NCI-H1436 (cell line): ENCODE measurements at places on chromosomes 5 and 9.

DNA sequence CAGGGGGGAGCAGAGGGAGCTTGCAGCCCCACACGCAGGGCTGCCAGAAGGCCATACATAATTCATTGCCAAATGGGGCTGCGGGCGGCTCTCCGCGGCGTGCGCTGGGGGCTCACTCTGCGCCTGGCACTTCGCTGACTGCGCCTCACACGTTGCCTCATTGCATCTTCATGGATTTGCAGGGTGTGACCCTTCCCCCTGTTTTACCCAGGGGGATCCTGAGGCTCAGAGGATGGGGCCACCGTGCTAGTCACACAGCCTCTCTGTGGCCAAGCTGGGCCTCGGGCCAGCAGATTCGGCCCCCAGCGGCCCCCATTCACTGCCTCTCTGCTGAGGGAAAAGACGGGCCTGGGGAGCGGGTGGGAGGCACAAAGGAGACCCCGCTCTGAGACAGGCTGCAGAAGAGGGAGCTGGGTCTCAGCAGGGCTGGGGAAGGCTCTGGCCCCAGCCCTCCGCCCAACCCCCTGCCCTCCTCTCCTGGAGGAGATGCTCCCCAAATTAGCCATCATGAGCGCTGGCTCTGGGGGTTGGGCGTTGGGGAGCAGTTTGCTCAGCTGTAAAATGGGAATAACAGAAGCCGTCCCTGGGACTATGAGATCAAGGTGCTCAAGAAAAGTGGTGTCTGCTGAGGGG lies 115.5 kb downstream of the C9orf50 start:
- DNase-seq = no peak

DNA sequence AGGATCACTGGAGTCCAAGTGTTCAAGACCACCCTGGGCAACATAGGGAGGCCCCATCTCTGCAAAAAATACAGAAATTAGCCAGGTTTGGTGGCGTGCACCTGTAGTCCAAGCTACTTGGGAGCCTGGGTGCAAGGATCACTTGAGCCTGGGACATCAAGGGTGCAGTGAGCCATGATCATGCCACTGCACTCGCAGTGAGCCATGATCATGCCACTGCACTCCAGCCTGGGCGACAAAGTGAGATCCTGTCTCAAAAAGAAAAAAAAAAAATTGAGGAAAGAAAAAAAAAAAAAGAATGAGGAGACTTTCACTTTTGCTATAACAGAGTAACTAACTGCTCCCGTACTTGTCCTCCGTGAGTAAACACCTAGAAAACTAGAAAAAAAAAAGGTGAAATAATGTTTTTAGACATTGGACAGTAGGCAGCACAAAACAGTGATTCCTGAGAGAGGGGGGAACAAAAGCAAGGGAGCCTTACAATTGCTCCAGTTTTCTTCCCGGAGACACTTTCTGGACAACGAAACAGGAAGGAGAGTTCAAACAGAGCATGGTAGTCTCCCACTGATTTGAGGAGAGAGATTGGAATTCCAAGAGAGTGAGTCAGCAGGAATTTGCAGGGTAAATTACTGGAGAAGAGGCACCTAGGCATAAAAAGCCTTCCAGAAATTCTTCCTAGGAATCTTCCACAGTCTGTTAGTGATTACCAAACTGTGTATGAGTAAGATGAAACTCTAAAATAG lies 6.9 kb upstream of the ZBTB5 start:
- no peak for DNase-seq

DNA sequence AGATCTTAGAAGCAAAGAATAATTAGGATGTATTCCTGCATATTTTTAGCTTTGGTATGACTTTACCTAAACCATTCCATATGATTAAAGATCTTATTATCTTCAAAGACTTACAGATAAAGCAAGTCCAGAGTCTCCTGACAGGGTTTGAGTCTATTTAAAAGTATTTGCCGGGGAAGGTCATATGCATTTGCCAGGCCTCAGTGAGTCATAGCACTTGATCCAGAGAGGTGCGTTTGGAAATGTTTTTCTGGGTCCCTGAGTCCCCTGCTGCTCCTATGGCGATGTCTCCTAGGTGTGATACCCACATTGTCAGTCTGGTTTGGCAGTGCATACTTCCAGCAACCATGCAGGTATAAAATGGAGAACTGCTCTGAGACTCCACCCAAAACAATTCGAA lies 217.0 kb downstream of the FBXL7 start:
- DNase-seq = no peak

DNA sequence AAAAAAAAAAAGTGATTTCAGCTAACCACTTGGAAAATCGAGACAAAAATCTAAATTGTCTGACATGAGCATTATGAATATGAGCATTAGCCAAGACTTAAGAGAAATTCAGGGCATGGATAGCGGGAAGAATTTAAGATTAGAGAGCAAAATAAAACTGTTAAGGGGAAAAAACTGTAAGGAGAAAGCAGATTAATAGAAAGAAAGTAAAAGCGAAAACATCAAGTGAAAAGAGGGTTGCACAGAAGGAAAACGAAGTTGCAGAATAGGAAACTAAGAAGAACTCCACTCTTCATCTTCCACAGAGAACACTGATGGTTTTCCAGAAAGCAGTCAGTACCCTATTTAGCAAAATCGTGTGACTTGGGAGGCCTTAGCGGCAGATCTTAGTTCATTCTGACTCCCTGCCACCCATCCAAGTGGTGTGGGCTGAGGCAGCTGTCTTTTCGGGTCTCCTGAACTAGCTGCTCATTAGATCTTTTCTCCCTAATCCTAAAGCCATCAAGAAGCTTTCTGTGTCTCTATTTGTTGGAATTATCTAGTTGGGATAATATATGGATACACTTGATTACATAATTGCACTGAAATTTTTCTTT lies 3.7 kb downstream of the NIM1K start:
- no peak for DNase-seq

DNA sequence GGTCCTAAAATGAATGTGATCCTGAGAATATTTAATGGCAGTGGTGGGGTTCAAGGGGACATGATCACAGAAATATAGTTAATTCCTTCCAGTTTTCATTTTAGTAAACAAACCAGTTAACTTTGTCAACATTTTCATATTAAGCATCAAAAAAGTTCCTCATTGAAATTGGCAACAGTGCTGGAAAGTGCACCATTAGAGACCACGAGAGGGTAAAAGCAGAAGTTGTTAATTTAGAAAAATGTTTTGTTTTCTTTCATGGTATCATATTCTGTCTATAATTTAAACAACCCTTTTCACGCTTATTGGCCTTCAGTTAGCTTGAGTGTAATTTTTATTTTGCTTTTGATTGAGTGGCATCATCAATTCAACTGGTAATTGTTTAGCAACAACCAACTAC lies 11.9 kb downstream of the GIN1 start:
- no peak for DNase-seq

DNA sequence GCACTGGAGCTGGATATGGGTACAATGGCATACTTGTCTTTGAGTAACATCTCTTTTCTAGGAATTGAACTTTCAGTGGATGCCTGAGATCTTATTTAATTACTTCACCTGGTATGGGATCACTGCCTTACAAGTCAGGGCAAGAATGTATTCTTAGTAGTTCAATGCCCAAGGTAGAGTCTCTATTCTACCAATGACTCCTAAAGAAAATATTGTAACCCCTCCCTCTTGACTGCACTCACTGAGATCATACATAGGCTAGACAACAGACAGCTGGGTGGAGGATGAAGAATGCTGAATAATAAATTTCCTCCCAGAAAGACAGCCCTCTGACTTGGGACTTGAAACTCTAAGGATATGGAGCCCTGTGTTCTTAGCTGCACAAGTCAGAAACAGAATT lies 1216.3 kb upstream of the ACO1 start:
- DNase-seq = no peak

GRCh38 chr5:61837788-61838187 lies 468.2 kb upstream of the KIF2A start:
- DNase-seq = no peak

DNA sequence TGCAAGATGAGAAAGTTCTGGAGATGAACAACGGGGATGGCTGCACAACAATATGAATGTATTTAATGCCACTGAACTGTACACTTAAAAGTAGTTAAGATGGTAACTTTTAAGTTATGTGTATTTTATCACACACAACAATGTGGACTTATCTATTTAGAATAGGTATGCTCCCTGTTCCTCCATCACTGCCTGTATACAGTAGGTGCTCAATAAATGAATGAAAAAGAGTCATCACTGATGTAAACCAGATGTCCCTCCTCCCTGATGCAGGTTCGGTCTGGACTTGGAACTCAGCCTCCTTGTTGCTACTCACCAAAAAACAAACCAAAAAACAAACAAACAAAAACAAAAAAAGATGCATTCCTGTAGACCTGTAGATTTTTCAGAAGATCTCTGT lies 65.9 kb upstream of the BOD1 start:
- no peak for DNase-seq

GRCh38 chr5:14204785-14205321 lies 61.7 kb downstream of the TRIO start:
- no peak for DNase-seq

DNA sequence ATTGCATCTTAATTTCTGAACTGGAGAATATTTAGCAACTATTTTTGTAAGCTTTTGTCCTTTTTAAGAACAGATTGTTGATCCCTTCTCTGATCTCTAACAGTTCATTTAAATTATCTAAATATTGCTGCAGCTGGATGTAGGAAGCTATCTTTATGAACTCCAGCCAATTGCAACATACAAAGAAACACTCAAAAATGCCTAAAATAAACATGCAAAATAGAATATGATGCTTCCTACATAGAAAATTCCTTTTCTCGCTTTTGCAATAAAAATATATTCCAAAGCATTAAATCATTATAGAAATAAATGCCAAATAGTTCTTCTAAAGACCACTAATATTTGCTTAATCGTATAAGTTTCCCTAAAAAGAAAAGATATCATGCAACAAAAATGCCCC lies 218.6 kb downstream of the LURAP1L start:
- DNase-seq = no peak

DNA sequence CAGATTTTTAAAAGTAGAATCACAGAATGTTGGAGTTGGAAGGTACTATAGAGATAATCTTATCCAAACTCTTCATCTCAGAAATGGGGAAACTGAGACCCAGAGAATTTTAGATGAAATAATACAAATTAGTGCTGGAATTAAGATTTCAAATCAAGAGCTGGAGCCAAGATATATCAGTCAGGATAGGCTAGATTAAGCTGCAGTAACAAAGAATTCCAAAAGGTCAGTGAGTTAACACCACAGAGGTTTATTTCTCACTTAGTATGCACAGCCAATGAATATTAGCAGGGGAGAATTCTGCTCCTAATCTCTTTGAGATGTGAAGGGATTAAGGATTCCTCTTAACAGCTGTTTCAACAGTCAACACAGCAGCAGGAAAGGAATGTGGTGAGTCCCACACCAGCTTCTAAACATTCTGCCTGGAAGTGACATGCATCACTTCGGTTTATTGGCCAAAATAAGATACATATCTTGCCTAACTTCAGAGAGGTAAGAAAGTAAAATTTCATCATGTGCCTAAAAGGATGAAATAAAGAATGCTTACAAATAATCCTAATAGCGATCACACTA lies 136.8 kb downstream of the FRMD3 start:
- no peak for DNase-seq

DNA sequence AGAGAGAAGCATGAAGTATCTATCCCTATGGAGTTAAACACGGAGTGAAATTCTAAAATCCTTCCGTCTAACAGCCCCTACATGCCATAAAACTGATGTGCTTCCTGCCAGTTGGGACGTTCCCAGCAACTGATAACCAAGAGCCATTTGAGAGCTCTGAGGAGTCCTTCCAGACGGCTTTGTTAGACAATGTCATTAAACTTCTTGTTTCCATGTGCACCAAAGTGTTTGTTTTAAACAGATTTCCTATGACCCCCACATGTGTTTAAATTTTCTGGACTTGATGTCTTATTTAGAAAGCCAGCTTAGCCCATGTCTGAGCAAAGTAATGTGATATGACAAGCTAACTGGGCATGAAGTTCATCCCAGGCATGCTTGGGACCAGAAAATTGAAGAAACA lies 57.2 kb upstream of the LPAR1 start:
- DNase-seq = no peak

GRCh38 chr5:127029581-127030258 lies 638 bp downstream of the MARCHF3 start:
- peak; percentile 47 for DNase-seq

DNA sequence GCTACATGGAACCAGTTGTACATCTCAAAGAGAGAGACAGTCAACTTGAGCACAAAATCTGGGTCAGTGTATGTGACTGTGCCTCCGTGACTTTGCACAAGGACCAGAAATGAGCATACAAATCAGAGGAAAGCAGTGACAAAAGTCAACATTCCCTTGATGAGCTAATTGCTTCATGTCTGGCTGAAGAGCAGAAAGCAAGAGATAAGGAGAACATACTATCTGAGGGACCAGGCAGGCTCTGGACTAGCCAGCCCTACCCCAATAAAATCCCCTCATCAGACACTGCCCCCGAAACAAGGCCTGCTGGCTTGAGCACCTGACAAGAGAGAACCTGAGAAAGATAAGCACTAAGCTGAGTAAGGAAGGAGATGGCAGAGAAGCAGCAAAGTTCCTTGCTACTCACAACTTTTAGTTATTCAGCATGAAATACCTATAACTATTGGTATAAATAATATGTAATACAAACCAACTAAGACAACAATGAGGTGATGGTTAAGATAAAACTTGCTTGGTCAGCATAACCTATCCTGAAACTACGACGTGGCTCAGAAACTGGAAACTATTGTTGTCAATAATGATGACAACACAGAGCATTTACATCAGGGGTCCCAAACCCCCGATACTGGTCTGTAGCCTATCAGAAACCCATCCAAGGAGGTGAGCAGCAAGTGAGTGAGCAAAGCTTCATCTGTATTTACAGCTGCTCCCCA lies 9.5 kb downstream of the SIL1 start:
- DNase-seq = no peak

GRCh38 chr5:15500325-15501001 lies 483 bp downstream of the FBXL7 start:
- no peak for DNase-seq

- no peak for DNase-seq
Measured at GRCh38 chr5:108101821-108102220, 280.1 kb downstream of the FBXL17 start.

- DNase-seq = no peak
Measured at GRCh38 chr5:73434907-73435306, 13.7 kb downstream of the FOXD1 start.

- no peak for DNase-seq
Measured at GRCh38 chr5:68194386-68194785, 21.2 kb upstream of the PIK3R1 start.

DNA sequence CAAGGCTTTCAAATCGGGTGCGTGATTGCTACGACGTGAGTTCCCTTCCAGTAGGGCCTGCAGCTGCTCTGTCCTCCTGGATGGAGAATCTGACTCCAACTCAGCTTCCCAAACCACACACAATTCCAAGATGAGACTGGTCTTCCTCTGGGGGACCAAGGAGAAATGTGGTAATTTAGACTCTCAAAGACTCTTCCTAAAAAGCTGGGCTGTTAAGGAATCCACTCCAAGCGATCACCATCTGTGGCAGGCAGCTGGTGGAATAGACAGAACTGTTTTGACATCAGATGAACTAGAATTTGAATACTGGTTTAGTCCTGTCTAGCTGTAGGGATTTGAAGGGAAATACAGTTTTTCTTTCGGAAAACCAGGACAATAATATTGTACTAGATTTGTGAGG lies 130.7 kb upstream of the KLF4 start:
- DNase-seq = no peak

GRCh38 chr9:86511614-86512360 lies 157.6 kb upstream of the TUT7 start:
- DNase-seq = peak; percentile 29
